ENCODE measurements at places on chromosomes 13 and 19.

DNA sequence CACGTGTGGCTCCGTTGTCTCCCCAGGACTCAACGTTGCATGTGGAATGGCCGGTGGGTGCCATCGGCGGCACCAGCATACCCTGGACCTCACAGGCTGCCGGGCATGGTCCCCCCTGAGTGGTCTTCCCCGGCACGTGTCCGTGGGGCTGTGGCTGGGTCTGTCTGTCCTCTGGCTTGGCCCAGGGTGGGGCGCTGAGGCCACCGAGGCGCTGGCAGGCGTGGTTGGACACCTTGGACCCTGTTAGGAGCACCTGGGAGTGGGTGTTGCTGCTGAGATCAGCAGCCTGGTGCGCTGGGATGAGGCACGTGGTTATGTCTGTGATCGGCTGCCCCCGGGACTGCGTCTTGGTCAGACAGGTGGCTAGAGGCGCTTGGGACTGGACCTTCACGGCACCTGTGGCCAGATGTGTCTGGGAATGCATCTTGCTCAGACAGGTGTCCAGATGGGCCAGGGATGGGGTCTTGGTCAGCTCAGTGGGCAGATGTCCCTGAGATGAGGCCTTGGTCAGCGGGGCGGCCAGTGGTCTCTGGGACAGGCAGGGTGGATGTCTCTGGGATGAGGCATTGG is 9.2 kb downstream of the IQCN start:
- DNase-seq: no peak

DNA sequence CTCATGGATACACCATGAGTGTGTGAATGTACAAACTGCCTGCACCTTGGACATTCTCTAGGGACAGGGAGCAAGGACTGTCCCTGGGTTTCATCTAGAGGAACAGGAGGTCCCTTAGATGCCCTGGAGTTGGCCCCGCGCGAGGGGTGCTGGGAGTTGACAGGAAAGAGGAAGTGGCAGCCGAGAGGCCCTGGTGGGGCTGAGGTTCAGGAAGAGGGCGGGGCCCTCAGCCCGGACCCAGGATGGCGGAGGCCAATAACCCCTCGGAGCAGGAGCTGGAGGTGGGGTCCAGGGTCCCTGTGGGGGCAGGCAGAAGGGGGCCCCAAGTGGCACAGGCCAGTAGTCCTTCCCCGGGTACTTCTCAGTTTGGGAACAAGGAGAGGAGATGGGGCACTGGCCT is 6.9 kb downstream of the PKN1 start:
- no peak for DNase-seq

- DNase-seq: no peak
Observed at GRCh38 chr19:3518255-3518654, 12.1 kb downstream of the FZR1 start.

DNA sequence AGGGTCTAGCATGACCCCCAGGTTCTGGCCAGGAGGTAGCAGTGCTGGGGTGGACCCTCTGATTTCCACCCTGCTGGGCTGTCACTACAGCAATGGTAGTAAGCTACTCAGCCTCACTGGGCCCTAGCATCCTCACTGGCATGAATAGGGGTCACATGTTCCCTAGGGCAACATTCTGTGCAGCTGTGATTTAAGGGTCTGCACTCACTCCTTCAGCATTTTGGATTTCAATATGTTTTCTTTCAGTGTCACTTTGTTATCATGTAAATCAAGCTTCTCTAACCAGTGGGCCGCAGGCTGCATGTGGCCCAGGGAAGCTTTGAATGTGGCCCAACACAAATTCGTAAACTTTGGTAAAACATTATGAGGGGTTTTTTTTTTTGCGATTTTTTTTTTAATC is 57.8 kb downstream of the SPATA13 start:
- DNase-seq: no peak

GRCh38 chr19:49440439-49441209 is 703 bp downstream of the SLC17A7 start:
- DNase-seq: no peak

- DNase-seq: no peak
Observed at GRCh38 chr13:109416001-109416400, 370.4 kb downstream of the IRS2 start.

GRCh38 chr19:17747205-17748098 is 3.8 kb upstream of the FCHO1 start:
- DNase-seq: peak; percentile 81
